A172 (cell line): ENCODE measurements at places on chromosomes 1 and 21.

DNA sequence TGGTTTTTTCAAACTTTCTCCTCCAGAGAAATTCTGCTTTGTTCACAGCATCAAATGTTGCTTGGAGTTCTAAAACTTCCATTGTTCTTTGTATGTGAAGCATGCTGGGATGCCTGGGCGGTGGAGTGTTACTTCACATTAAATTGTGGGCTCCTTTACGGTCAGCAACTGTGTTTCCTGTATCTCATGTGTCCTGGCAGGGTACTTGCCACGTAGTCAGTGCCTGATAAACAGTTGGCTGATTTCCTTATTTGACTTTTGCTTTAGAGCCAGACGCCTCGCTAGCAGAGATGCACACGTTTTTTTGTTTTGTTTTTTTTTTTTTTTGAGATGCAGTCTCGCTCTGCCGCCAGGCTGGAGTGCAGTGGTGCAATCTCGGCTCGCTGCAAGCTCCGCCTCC is 96.7 kb downstream of the UCK2 start:
- no peak for DNase-seq

DNA sequence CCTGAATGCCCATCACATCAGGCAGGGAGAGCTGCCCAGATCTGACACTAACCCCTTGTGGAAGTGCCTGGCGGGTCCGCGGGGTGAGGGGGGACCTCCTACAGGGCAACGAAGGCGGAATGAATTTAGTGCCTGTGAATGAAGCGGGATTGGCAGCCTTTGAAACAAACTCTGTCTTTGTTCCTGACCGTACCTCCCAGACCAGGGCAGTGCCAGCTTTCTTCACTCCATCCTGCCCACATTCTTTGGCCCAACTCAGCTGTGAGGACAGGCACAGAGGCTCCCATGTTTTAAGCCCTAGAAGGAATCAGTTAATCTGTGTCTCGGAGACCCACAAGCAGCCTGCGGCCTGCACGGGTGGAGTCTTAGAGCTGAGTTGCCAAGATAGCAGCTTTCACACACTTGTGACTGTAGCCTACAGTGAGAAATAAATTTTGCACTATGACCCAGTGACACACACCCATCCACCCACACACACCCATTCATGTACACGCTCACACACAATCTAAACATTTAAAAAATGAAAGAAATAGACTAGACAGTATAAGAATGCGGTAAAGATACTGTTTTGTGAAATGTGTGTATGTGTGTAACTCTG is 60.1 kb upstream of the USP24 start:
- DNase-seq = no peak

GRCh38 chr21:38639571-38640354 is 141.5 kb upstream of the ERG start:
- DNase-seq = no peak

- DNase-seq = no peak
Observed at GRCh38 chr1:42660907-42661500, 2.8 kb downstream of the PPIH start.

DNA sequence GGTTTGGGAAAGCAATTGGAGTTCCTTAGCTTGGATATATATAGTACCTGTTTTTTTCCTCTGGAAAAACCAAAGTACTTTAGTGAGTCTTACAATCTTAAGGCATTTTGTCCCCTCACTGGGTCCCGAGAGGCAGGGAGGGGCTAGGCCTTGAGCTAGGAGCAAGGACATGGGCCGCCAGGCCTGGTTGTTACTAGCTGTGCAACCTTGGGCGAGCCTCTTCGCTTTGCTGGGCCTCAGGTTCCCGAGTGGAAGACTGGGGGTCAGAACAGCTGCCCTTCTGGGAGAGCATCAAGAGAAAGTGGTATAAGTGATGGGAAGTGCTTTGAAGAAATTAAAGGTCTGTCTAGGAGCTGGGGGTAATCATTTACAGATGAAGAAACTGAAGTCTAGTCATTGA is 553.2 kb downstream of the KIF26B start:
- no peak for DNase-seq

DNA sequence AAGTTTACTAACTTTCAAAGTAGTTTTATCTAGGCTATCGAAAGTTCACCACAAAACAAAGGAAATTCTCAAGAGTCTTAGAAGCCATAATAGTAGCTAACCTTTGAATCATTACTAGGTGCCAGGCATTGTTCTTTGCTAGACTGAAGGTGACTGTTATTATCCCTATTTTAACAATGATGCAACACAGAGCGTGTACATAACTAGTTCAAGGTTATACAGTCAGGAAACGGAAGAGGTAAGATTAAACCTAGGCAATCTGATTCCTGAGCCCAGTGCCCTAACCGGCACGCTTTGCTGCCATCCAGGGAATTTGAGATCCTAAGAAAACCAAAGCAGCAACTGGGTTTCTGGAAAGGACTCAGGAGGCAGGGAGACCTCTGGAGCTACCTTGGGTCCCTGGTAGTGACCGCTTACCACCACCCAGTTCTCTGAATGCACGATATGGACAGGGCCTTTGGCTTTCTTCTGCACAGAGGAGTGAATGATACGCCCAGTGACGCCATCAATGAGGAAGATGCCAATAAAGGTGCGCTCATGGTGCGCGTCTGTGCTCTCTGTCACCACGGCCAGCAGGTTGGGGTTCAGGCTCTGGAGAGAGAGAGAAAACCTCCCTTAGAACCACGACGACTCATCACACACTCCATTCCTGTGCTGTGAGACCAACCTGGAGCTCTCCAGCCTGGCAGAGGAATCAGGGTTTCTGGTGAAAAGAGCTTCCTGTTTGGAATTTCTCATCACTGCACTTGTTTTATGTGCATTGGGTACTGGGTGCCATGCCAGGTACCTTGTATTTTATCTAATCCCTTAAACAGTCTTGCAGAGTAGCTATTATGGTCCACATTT is 13.1 kb upstream of the UBR4 start:
- peak; percentile 37 for DNase-seq

GRCh38 chr1:156006666-156007376 is 13.9 kb downstream of the SSR2 start:
- peak; percentile 40 for DNase-seq

DNA sequence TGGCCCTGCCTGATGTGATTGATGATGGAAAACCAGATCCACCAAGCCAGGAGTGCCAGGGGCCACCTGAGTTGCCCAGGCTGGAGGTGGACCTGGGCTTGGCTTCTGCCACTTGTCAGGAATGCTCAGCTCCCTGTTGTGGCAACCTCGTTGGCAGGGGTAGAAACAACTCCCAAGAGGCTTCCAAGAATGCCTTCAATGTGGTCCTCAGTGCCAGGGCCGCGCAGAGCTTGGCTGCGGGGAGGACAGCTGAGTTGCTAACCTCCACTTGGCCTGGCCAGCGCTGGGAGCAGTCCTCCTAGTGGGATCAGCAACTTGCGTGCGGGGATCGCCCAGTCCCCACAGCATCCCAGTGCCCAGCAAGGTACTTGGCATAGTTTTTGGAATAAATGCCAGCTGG is 9.0 kb downstream of the MYOM3 start:
- DNase-seq = no peak

DNA sequence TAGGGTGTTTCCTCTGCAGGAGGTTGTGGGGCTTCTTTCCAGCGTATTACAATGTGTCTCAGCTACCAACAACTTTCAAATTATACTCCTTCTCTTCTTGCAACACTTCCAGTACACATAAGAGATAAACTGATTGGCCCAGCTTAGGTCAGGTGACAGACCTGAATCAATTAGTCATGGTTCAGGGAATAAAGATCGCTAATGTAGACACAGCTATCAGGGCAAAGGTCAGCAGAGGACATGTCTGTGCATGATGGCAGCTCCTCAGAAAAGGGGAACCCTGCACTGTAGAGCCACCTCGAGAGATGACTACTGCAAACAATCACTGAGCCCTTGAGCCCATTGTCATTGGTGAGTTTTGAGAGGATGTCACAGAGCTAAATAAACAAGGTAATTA is 36.8 kb upstream of the PKN2 start:
- DNase-seq = no peak

DNA sequence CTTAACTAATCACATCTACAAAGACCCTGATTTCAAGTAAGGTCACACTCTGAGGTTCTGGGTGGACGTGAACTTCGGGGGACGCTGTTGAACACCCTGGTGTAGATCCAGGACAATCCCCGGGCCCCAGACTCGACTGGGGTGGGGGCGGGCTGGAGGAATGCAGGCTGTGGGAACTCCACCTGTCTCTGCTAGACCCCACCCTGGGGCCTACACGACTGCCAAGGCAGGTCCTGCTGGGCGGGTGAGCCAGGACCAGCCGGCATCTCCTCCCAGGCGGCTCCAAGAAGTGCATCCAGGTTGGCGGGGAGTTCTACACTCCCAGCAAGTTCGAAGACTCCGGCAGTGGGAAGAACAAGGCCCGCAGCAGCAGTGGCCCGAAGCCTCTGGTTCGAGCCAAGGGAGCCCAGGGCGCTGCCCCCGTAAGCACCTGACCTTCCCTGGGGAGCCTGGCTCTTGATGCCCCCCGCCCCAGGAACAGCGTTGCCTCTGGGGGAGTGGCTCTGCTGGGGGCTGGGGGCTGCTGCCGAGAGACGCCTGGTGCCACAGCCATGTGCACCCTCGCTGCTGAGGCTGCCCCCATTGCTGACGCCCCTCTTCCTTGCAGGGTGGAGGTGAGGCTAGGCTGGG is 3.8 kb downstream of the AIRE start:
- DNase-seq = no peak

DNA sequence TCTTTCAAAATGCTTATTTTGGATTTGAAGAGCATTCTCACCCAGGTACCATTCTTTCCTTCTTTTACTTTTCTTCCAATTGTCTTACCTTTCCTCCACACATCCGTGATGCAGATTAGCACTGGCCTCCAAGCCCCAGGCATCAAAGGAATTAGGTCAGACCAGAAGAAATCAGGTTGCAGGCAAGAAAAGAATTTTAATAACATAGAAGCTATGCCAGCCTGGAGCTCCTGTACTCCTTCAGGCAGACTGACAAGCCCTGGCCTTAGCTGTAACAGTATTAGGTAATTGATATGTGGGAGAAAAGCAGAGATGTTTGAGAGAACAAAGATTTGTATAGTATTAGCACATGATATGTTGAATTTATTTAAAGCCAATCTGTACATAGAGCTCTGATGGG is 390.4 kb upstream of the ADGRL2 start:
- DNase-seq = no peak

DNA sequence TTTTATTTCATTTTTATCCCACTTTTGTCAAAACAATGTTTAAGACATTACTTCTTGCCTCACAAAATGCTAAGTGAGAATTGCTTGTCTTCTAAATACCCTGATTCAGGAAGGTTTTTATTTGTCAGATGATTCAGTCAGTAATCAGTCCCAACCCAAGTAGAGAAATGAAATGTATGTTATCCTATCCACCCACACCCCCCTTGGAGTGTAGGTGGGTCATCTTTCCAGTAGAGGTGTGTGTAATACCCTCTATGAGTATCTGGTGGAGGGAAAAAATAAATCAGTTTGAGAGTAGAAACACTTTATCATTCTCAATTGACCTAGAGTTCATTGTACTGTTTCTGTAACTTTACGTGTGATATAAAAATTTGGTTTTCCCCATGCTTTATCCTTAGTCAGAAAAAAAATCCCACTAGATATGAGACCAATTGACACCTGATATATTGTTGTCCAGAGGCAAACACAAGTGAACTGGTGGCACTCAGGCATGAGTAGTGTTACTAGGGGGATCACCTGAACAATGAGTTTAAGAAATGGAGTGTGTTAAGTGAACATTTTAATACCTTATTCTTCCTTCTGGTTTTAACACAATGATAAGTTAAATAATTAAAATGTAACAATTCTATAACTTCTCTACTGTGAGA is 153.8 kb upstream of the C1orf105 start:
- DNase-seq = no peak

DNA sequence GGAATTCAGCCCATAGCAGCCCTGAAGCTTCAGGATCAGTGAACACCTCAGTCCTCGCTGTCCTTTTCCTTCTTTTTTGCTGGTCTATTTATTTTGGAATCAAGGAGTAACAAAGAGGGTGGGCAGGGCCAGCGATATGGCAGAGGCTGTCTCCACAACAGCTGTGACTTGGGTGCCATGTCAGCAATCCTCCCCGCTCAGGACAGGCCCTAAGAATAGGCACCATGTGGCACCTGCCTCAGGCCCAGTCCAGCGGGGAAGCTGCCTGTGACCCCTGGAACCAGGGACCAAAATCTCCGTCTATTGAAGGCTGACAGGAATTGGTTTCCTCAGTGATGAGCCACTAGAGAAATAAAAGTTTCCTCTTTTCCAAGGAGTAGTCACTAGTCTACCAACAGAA is 58.6 kb upstream of the TNR start:
- DNase-seq = no peak

DNA sequence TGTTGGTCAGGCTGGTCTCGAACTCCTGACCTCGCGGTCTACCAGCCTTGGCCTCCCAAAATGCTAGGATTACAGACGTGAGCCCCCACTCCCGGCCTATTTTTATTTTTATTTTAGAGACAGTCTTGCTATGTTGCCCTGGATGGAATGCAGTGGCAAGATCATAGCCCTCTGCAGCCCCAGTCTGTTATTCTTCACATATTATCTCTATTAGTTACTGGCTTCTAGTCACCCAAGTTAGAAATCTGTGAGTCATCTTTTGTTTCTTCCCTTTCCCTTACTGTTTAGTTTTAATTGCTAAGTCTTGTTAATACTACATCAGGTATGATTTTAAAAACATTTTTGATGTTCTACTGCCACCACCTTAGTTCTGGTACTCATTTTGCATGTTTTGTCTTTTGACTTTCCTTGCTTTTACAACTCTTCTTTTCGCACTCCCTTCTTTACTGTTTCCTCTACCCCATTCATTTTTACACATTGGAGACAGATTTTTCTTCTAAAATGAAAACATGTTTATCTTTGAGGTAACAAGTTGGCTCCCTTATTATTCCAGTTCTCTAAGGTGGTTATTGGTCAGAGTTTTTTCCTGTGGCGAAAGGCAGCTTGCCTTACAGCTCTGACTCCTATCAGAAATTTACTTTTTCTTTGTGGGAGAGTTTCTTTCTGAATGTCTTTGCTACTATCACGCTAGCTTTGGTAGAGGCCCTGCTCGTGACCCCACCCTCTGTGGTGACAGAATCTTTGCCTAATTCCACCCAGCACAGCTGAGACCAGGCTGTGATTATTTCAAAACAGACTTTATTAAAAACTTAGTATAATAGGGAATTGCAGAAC is 19.5 kb downstream of the ZMYM4 start:
- DNase-seq = peak; percentile 46

- DNase-seq = no peak
Observed at GRCh38 chr1:106276871-106277270, 779.6 kb upstream of the PRMT6 start.

- peak; percentile 71 for DNase-seq
Observed at GRCh38 chr1:160163615-160164014, 12.2 kb downstream of the ATP1A4 start.
